Activated T-helper 17 cell treated with anti-CD3 and anti-CD28 coated beads, Interleukin-2, amount 50 U/mL, for 72 hours (primary cell): ENCODE measurements at places on chromosomes 16 and 17.

GRCh38 chr17:11369575-11369974 lies 128.6 kb downstream of the SHISA6 start:
- no peak for ATAC-seq

GRCh38 chr17:77498791-77499698 lies 358.3 kb downstream of the SEC14L1 start:
- no peak for ATAC-seq

DNA sequence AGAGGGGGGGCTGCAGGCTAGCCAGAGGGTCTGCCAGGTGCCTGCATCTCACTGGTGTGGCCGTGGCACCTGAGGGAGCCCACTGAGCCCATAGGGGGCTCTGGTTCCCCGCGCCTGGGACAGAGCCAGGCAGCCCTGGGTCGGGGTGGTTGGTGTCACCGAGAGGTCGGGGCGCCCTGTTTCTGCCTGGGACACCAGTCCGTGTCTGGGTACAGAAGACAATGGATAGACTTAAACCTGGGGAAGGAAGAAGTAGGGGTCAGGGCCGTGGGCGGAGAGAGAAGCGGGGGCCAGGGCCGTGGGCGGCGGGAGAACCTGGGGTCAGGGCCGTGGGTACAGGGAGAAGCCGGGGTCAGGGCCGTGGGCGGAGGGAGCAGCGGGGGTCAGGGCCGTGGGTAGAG lies 3.0 kb downstream of the RFNG start:
- ATAC-seq, result no peak

DNA sequence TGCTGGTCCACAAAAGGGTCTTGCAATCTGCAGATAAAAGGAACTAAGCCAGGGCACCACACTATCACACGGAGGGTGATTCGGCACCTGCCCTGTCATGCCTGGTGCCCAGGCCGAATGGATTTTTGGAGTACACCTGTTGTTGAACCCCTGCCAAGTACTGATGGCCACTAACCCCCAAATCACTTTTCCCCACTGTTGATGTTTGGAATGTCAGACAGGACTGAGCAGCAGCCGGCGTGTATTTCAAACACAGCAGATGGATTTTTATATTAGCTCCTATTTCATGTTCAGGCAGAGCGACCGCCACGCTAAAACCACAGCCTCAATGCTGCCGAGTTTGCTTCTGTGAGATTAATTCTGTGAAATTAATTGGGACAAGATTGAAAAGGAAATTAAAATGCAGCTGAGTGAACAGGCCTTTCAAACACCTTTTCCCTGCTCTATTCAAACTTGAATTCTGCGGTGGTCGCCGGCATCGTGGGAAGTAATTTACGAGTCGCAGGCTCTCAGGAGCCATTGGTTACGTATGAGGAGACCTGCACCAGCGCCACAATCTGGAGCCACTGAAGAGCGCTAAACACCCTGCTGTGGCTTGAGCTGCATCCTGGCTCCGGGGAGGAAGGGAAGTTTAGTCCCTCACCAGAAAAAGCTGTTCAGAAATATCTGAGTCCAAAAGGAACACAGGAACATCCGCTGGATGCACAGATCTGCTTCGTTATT lies 48.5 kb downstream of the SNX11 start:
- ATAC-seq, result no peak

DNA sequence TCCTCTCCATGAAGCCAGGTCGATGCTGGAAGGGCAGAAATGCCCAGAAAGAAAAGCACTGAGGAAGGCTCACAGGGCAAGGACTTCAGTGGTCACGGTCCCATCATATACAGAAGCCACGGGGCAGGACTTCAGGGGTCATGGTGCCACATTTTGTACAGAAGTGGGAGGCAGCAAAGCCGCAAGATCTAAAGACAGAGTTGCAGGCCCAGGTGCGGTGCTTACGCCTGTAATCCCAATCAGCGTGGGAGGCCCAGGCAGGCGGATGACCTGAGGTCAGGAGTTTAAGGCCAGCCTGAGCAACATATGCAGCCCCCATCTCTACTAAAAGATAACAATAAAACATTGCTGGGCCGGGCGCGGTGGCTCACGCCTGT lies 96.0 kb downstream of the NXN start:
- ATAC-seq, result no peak

DNA sequence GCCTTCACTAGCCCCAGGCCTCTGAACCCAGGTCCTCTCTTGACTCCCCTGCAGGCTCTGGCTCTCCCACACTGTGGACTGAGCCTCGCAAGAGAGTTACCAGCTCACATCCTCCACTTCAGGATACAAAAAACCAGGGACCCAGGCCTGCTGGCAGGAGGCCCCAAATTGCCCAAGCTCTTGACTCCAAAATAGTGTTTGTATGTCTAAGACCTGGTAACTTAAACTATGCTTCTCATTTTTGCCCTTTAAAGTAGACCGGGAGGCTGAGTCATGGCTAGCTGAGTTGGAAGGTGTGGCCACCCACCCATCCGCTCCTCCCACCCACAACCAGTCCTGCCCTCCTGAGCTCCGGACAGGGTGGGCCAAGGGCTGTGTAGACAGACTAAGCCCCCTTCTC lies 250.0 kb downstream of the SOX9 start:
- no peak for ATAC-seq

DNA sequence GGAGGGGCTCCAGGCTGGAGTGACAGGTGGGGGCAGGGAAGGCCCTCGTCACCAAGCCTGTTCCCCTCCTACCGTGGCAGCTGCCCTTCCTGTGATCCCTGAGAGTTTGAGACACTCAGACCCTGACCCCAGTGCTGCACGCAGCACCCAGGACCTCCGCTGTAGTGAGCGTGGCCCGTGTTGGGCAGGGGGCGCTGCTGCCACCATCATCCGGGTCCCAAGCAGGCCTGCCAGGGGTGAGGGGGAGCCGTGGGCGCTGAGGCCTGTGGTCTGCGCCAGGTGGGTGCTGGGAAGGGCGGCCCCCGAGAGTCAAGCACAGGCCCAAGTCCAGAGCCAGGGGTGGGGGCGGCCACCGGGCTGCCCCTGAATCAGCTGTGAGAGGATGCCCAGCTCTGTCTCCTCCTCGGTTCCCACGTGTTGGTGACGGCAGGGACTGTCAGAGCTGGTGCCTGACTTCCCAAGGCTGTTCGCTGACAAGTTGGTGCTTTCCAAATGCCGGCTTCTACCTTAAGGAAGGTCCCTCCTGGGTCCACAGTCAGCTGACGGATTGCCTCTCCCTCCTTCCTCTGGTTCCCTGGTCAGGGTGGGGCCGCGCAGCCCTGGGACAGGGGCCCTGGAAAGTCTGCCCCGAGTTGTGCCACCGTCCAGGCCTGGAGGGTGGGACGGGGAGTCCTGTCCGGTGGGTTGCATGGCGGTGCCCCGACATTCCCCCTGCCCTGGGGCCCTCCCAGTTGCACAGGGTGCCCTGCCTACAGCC lies 31.1 kb downstream of the TPSG1 start:
- no peak for ATAC-seq

GRCh38 chr16:57735755-57736418 lies at the start of gene KATNB1:
KATNB1 (plus strand) TSS chr16:57735770; CDS start chr16:57737244, 1,474 bp downstream.
- no peak for ATAC-seq

DNA sequence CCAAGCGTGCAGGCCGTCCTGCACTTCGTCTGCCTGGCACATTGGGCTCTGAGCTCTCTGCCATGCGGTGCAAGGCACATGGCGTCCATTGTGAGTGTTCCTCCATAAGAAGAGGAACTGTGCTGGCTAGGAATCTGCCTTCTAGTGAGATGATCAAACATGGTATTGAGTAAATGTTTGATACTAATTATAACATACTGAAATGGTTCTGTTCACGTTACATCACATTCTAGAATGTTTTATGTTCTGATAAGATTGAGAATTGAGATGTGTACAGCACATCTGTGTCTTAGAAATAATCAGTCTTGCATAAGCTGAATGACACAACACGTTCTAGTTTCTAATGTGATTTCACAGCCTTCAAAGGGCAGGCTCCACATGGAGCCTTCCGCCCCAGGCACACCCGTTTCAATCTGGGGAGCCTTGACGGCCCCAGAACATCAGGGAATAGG lies 42.9 kb downstream of the USP10 start:
- no peak for ATAC-seq

GRCh38 chr17:81130385-81131361 lies 34.6 kb upstream of the PVALEF start:
- no peak for ATAC-seq

GRCh38 chr17:33929181-33929724 lies 325.8 kb upstream of the CCL2 start:
- ATAC-seq, result no peak

GRCh38 chr16:52543654-52544053 lies 3.3 kb downstream of the TOX3 start:
- ATAC-seq, result no peak

GRCh38 chr17:57555636-57556175 lies 189.4 kb downstream of the CCDC182 start:
- ATAC-seq, result no peak

DNA sequence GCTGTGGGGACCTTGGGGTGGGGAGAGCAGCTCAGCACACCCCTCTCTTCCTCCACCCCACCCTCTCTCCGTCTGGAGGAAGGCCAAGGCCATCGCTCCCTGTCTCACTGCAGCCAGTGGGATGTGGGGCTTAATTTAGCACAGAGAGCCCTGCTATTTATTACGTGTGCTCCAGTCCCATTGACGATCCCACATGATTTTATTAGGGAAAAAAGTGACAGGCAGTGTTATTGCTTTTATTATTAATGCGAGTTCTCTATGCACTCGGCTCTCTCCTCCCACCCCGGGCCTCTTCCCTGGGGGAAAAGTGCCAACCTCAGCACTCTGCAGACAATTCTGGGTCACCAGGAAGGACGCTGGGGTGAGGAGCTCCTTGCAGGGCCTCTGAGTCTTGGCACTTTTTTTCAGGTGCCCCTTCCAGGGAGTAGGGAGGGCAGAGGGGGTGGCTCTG lies 57.3 kb downstream of the MGAT5B start:
- ATAC-seq, result no peak

GRCh38 chr17:79463421-79464317 lies 147.2 kb downstream of the RBFOX3 start:
- no peak for ATAC-seq

DNA sequence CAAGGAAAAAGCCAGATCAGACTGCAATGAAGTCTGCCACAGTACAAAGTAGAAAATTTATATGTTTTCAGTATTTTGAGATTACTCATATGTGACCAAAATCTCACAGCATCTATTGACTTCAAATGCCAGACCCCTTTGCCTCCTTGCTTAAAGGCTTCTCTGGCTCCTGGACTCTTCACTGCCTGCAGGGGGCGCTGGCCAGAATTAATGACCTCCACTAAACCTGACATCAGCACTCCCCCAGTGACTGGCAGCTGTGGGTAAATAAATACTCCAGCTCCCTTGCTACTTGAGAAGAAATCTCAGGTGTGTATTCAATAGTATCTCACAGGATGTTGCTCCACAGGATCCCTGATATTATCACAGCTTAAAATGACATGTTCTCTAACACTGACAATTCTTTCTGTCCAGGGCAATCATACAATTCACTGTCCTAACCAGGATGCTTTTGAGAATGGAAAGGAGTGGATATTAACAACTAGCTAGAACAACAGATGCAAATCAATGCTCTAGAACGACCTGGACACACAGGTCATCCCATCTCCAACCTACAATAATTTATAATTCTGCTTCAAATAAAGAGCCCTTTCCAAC lies 4.0 kb downstream of the BECN1 start:
- ATAC-seq, result peak; percentile 31

DNA sequence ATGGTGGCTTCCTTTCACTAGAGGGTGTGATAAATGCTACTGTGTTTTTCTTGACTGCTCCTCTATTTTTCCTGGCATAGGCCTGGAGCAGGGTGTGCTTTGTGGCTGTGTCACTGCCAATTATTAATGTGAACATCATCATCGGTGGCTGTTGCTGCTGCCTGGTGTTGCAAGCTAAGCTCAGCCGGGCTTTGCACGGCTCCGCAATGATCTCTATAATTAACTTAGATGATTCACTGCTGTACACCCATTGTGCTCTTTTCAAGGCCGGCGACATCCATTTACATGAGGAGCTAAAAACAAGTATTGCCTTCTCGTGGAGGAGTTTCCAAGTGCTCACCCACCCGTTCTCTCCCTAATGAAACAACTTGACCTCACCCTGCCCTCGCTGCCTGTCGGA lies 160.1 kb upstream of the IRX3 start:
- no peak for ATAC-seq

DNA sequence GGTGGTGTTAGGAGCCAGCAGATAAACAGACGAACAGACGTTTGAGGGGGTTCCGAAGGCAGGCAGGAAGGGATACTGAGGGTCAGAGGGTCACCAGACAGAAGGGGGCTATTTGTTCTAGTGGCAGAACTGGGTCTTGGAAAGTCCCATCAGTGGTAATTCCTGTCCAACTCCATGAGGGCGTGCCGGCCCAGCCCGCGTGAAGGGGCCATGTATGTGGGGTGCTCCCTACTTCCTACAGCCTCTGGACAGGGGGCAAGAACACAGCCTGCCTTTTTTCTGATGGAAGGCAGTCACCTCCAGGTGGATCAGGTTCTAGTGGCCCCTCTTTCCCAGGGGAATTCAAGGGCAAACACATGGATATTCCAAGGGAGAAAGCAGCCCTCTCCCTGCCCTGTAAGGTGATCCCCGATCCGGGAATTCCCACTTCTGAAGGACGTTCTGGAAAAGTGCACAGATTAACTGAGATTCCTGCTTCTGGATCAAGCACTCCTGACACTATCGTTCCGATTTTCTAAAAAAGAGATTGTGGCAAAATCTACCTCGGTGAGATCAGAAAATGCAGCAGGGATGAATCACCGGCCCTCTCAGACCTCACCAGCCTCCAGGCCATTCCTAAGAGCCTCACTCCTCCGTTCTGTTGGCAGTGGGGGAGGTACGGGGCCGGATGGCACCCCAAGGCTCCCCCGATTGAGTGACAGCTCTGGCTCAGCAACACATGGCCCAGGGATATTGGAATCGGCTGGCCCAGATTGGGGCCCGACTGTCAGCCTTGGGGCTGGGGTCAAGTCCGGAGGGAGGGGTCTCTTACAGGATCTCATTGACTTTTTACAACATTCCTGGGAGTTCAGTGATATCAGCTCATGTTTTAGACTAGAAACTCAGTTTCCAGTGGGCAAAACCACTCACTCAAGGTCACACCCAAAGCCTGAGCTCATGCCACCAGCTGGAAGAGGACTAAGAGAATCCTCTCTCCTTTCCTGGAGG lies 12.4 kb downstream of the STX1B start:
- no peak for ATAC-seq

DNA sequence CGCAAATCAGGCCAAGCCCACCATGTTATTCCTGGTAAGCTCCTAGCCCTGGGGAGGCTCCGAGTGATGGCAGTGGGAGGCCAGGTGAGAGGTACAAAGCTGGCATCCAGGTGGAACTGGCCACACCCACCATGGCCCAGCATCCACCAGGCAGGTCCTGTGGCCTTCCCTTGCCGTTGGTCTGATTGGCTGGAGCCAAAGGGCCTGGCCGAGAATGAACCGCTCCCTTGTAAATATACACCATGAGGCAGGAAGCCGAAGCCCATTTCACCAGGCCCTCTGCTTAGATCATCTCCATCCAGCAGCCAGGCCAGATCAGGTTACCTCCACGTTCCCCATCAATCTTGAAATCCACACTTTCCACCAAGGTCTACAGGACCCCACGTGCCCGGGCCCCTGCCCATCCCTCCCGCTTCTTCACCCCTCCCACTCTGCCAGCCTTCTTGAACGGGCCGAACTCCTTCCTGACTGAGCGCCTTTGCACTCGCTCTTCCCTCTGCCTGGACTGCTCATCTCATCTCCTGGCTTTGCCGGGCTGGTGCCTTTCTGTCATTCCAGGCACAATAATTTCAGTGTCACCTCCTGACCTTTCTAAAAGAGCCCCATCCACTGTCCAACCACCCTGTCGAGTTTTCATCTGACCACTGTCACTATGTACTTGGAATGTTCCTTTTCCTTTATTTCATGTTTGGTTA lies 5.8 kb downstream of the SOCS1 start:
- no peak for ATAC-seq
